ENCODE measurements at places on chromosomes 1 and 21.

DNA sequence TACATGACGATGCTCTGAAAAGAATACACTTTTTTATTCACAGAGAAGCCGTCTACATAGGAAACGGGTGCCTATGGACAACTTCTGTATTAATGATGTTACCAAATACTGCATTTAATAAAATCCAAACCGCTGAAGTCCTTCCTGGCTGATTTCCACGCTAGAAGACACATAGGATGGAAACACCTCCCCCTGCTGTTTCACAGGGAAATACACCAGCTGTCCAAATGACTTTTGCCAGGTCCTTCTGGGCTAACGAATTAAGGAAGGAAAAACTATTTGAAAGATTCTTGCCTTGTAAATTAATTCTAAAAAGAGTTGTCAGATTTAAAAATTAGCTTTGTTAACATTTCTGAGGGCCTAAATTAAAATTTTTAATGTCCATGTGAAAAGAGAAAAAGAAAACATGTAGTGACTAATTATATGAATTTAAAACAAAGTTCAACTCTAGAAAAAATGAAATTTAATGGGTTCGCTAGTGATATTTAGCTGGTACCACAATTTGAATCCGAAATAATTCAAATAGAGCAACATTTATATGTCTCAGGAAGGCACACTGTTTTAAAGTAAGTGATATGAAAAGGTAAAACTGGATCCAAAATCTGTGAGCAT, 146.0 kb downstream of the RERE start:
- DNase-seq = no peak

- DNase-seq = peak; percentile 27
Measured at GRCh38 chr1:117928881-117929342, 509 bp downstream of the GDAP2 start.

GRCh38 chr1:53244141-53244540, 5.8 kb upstream of the MAGOH start:
- DNase-seq = no peak

- no peak for DNase-seq
Measured at GRCh38 chr1:112544751-112545150, 36.0 kb downstream of the WNT2B start.

- DNase-seq = peak; percentile 93
Measured at GRCh38 chr21:31559368-31560119, 99.9 kb upstream of the SOD1 start.

All from iPS DF 6.9 (cell line).